ENCODE measurements at places on chromosomes 4 and X.

GRCh38 chr4:29390921-29391320 lies 1329.2 kb upstream of the PCDH7 start:
- no peak for DNase-seq

DNA sequence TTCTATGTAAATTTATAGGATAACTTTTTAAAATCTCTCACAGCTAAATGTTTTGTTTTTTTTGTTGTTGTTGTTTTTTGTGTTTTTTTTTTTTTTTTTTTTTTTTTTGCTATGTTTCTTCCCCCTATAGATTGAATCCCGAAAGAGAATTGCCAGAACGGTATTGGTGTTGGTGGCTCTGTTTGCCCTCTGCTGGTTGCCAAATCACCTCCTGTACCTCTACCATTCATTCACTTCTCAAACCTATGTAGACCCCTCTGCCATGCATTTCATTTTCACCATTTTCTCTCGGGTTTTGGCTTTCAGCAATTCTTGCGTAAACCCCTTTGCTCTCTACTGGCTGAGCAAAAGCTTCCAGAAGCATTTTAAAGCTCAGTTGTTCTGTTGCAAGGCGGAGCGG lies 4.1 kb downstream of the BRS3 start:
- no peak for DNase-seq

DNA sequence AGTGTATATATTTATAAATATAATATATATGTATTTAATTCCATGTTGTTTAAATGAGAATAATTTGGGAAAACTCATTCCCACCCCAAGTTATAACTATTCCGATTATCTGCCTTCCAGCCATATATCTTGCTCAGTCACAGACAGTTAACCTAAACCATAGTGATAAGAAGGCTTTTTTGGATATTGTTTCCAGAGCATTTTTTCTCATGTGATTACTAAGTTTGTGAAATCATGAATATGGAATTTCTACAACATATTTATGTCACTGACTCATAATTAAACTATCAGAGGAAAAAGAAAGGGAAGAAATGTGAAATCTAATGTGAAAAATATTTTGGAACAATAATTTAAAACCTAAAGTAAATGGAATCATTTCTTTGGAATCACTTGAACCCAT lies 1163.5 kb upstream of the PABPC4L start:
- no peak for DNase-seq

GRCh38 chrX:119478504-119478903 lies 10.3 kb downstream of the SLC25A5 start:
- no peak for DNase-seq

GRCh38 chr4:139785356-139785755 lies 119.7 kb downstream of the MGST2 start:
- DNase-seq = no peak

GRCh38 chr4:43903456-43903855 lies 545.2 kb downstream of the KCTD8 start:
- no peak for DNase-seq

GRCh38 chrX:70042399-70043371 lies 7.1 kb downstream of the AWAT2 start:
- DNase-seq = no peak

DNA sequence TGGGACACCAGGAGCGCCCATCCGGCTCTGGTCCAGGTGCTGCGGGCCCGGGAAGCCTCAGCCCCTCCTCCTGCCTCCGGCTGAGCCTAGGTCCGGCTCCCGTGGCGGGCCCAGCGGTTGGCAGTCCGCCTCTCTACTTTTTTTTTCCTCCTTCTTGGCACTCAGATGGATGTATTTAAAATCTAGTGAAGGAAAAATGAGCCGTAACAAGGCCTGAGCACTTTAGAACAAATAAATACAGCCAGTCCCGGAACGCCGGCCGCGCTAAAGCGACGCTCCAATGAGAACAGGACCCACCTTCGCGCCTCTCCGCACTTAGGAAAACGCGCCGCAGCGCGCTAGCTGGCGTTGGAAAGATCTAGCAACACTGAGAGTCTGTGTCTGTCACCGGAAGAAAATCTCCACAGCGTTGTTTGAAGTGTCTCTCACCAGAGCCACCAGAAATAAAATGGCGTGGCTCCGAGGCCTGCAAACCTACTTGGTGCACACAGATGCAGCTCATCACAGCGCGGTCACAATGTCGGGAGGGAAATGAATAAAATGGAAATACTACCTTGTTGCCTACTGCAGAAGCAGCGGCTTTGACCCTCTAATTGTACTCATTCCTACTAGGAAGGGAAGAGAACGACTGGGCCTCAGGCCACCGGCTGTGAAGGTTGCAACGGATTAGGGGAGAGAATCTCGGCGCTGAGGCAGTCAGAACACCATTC lies 4.7 kb downstream of the NEUROG2 start:
- DNase-seq = no peak

- no peak for DNase-seq
Observed at GRCh38 chr4:158540125-158540907, 18.6 kb downstream of the RXFP1 start.

DNA sequence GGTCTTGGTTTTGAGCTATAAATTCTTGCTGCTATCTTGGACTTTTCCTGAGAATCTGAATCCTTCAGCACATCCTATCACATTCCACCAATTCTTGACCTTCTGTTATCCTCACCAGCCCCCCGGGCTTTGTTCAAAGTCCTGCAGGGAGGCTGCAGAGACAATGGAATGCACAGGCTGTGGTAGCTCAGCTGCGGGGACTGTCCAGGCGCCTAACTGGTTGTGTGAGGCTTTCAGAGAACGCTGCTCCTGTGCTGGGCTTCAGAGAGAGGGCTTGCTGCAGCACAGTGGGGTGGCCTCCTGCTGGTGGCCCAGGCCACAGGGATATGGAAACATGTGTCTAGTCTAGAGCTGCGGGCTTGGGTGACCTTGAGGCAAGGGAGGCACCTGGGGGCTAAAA lies 196.3 kb upstream of the GATB start:
- no peak for DNase-seq

DNA sequence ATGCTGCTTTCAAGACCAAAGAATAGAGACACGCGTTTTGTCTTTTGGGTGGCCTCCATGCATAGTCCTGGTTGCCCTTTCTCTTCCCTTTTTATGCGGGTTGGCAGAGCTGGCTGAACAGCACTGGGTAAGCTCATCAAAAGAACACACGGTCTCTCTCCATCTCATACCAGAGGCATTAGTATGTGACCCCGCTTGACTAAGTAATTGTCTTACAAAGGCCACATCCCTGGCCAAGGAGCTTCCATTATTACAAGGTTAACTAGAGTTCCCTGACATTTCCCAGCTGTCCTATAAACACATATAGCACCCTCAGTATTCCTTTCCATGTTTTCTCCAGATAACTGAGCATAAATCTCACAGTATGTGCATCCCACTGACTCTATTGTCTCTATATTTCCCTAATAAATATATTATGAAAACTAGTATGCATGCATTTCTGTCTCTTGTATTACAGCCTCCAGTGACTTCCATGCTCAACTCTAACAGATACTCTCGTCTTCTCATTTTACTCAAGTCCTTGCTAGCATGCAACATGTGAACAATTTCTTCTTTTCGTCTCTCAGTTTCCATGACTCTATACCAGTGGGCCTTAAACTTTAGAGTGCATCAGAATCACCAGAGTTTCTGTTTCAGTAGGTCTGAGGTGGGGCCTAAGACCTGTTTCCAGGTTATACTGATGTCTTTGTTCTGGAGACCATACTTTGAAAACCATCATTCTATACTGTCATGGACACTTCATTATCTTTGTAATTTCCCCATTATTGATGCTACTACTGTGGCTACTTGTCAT lies 247.7 kb upstream of the ARSJ start:
- no peak for DNase-seq

- DNase-seq = no peak
Observed at GRCh38 chr4:10225096-10225495, 108.5 kb upstream of the WDR1 start.

DNA sequence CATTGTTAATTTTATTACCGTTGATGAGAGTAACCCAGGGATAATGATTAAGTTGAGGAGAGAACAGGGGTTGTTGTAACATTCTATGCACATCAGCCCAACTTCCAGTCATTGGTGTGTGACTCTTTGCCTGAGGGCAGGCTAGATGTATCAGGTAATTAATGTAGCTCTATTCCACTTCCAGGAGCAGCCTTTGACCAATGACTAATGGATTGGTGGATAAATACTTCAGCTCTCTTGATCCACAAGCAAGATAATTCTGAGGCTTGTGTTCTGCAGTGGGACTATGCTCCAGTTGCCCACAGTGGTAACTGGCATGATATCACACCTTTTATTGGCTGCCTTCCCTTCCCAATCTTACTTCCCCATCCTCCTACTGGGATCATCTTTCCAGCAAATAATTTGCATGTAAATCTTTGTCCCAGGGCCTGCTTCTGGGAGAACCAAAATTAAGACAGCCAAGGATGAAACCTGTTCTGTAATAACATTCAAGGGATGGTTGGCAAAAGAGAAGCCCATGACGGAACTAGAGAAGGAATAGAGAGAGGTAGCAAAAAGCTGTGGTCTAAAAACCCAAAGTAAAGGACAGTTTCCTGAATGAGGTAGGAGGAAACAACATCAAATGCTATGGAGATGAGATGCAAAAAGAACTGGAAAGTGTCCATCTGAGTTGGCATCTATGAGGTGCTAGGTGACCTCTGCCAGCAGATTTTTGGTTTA lies 241.4 kb upstream of the RPS6KA3 start:
- no peak for DNase-seq

GRCh38 chrX:153600032-153600373 lies 1.1 kb upstream of the CCNQ start:
- no peak for DNase-seq

Measured in HuH-7.5 (cell line).